ENCODE measurements at places on chromosomes 1 and 21.

- no peak for DNase-seq
Measured at GRCh38 chr21:36063375-36064084, 3.2 kb upstream of the SETD4 start.

- DNase-seq, result no peak
Measured at GRCh38 chr1:173853074-173853473, 14.7 kb downstream of the GAS5 start.

DNA sequence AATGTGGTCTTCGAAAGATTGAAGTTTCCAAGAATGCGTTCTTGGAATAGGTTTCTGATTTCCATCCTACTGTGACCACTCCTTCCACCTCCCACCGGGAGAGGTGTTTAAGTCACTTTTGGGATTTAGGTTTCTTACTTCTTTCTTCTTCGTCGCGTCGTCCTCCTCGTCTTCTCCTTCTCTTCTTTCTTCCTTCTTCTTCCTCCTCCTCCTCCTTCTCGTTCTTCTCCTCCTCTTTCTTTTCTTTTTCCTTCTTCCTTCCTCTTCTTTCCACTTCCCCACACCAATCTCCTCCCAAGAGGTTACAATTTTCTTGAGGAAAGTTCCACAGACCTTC is 2.1 kb downstream of the CACHD1 start:
- no peak for DNase-seq

DNA sequence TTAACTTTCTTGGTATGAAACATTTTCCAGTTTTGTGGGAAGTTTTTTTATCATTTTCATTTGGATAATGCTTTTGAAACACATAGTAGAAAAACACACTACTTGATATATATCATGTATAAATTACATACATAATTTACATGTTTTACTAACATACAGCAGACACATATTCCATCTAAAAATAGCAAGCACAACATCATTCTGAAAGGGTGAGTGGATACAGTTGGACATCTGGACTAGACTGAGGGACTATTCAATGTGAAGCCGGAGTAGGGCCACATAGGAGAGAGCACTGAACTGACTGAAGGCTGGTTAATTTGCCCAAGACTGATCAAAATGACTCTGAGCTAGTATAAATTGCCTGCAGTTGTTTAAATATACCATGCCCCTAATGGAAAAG is 11.7 kb downstream of the CDKN2C start:
- no peak for DNase-seq

- DNase-seq, result no peak
Measured at GRCh38 chr1:117093091-117093534, 28.4 kb downstream of the TRIM45 start.

DNA sequence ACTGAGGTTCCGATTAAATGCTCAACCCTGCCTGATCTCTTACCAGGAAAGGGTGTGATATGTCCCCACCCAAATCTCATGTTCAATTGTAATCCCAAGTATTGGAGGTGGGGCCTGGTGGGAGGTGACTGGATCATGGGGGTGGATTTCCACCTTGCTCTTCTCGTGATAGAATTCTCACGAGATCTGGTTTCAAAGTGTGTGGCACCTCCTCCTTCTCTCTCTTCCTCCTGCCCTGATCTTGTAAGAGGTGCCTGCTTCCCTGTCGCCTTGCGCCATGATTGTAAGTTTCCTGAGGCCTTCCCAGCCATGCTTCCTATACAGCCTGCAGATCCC is 34.9 kb downstream of the RSPH1 start:
- peak; percentile 7 for DNase-seq

- peak; percentile 24 for DNase-seq
Measured at GRCh38 chr1:77926561-77927357, 38.3 kb downstream of the NEXN start.

Data from CD4-positive, alpha-beta T cell treated with Interleukin-10 for 1 hour (primary cell).